ENCODE measurements at places on chromosomes 6 and 20. TPM values are rescaled to one million over a fixed set of nuclear protein-coding genes. Genes with fewer than 3 reads are reported as not detected.

DNA sequence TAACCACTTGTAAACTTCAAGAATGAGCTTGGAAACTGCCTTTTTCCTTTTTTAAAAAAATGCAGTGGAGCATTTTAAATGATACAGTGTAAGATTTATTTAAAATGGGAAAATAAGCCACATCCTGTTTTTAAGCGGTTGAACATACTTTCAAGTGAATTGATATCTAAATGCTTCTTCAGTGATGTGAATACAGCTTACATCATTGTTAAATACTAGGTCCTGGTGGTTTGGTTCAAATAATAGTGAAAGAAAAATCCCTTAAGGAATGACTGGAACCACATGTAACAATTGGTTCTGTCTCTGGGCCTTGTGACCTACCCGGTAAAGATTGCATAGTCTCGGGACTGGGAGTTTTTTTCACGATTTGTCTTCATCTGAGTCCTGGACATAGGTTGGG is 44.2 kb downstream of the BMP6 start:
- H3K27me3 ChIP-seq, result no peaks in the 10 kb centered on the region
- no peak overlapping the region for H3K4me3 ChIP-seq
- peaks cover 21% of the 10 kb centered on the region for H3K4me1 ChIP-seq
- no peak overlapping the region for H3K27ac ChIP-seq

DNA sequence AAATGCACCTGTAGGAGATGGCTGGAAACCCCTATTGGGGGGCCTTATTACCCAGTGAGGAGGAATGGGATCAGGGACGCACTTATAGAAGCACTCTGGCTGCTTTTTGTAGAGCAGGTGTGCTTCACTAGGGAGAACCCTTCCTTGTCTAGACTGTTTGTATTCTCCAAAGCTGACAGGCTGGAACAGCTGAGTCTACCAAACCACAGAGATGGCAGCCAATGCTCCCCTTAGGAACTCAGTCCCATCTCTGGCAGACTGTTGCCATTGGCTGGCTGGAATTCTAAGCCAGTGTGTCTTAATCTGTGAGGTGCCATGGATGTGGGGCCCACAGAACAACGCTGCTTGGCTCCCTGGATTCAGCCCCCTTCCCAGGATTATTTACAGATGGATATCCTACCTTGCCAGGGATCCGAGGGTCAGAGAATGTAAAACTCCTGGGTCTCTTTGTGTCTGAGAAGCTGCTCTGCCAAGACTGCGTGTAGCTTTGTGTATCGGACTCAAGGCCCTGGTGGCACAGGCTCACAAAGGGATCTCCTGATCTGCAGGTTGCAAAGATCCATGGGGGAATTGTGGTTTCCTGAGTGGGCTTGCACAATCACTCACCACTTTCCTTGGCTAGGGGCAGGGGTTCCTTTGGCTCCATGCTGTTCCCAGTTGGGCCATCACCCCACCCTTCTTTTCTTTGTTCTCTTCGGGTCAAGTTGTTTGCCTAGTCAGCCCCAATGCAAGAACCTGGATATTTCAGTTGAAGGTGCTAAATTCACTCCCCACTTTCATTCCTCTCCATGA is 26.1 kb downstream of the C6orf52 start:
- H3K27me3 ChIP-seq, result no peaks in the 10 kb centered on the region
- no peak overlapping the region for H3K4me3 ChIP-seq
- no peaks in the 10 kb centered on the region for H3K36me3 ChIP-seq
- no peak for DNase-seq
- no peak overlapping the region for H3K27ac ChIP-seq
- no peaks in the 10 kb centered on the region for H3K4me1 ChIP-seq

- DNase-seq, result no peak
- no peaks in the 10 kb centered on the region for H3K36me3 ChIP-seq
- H3K4me3 ChIP-seq, result no peak overlapping the region
- no peak overlapping the region for H3K27ac ChIP-seq
- H3K4me1 ChIP-seq, result no peaks in the 10 kb centered on the region
- H3K27me3 ChIP-seq, result no peaks in the 10 kb centered on the region
Observed at GRCh38 chr20:32976746-32977145, 27.5 kb downstream of the SUN5 start.

The NOTCH4 gene
- total RNA-seq, result 0.59 TPM
